ENCODE measurements at places on chromosomes 2 and 18.
A peak's percentile ranks its signal among the peaks of the same experiment; 100 is the strongest.

DNA sequence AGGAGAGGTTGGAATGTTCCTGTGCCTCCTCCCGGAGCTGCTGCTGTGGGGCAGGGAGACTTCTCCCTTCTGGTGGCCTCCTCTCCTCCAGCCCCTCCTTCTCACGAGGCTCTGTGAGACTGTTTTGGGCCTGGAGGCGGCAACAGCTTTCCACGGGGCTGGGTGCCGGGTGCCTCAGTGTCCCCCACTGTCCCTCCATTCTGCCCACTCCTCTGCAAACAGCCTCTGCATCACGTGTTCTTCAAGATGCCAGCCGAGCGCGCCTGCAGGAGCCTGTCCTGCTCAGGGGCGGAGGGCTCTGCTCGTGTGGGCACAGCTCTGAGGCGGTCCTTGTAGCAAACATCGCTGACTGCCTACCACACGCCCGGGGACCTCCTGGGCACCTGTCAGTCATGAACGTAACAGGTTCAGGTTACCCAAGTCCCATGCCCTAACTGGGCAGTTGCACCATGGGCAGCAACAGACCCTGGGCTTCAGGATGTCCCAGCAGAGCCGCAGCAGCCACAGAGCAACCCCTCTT is 70.8 kb downstream of the RRM2 start:
- DNase-seq = no peak

- DNase-seq = no peak
These were observed 298.3 kb downstream of the TDRD15 start for GRCh38 chr2:21422050-21422449.

DNA sequence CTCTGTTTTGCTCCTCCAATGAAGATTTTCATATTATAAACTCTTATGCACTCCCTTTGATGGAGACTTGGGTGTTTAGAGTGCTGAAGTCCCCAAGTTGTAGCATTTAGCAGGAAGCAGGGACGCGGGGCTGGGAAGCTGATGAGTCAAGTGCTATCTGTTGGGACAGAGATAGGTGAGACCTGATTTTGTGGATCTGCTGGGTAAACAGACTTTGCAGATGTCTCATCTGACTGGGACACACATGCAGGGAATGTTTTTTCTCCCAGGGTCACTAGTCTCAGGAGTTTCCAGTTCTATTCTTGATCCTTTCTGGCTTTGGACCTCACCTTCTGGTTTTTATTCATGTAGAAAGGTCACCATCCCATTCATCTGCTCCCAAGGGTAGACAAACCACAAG is 79.7 kb upstream of the ACAA2 start:
- no peak for DNase-seq

DNA sequence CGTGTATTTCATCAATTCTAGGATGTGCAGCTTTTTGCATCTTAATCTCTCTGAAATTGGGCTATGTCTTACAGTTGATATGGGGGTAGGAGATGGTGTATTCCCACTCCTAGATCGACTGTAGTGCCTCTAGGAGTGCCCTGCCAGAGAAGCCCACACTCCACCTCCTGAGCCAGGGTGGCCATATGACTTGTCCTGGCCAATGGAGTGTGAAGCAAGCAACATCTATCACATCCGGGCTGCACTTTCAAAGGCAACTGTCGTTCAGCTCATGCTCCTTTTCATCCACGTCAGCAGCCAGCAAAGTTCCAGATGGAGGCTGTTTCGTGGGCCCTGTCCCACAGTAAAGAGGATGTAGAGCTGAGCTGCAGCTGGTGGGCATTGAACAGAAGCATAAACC is 149.4 kb upstream of the SLC1A4 start:
- no peak for DNase-seq

DNA sequence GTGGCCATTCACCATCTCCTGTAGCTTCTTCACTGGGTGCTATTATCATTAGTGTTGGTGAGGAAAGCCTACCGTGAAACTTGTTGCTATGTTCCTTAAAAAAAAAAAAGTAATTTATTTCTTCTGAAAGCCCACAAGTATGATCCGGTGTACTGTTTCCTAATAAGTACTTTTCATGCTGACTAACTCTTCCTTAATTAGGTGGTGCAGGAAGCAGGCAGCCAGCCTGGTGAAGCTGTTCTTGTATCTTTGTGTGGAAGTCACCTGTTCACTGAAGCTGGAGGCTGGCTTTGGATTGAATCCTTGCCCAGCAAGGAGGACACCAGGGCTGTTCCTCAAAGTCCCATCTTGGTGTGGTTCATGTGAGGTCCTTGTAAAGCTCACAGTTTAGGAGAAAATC is 321.7 kb upstream of the THSD7B start:
- no peak for DNase-seq

DNA sequence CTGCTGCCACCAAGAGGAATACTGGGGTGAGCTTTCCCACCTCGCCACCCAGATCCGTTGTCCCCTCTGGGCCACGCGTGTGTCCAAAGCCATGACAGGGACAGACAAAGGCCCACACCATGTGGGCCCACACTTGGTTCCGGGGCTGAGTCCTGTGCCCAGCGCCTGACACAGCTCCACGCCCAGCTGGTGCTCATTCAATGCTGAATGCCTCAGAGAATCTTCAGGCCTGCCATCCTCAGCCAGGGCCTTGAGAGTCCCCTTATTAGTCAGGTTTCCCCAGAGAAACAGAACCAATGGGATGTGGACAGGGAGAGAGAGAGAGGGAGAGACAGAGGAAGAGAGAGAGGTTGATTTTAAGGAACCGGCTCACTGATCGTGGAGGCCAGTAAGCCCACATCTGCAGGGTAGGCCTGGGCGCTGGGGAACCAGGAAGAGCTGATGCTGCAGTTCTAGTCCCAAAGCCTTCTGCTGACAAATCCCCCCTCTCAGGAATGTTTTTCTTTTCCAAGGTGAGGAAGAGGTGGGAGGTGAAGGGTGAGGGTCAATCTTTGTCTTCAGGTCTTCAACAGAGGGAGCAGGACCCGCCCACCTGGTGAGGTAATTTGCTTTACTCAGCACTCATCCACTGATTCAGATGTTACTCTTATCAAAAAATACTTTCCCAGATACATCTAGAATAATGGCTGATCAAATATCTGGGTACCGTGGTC is 10.2 kb upstream of the SPATA3 start:
- DNase-seq = no peak

GRCh38 chr2:85628658-85629057 is 12.7 kb downstream of the USP39 start:
- DNase-seq = no peak

- peak; percentile 32 for DNase-seq
These were observed 775.5 kb downstream of the RNF144A start for GRCh38 chr2:7692657-7693161.

DNA sequence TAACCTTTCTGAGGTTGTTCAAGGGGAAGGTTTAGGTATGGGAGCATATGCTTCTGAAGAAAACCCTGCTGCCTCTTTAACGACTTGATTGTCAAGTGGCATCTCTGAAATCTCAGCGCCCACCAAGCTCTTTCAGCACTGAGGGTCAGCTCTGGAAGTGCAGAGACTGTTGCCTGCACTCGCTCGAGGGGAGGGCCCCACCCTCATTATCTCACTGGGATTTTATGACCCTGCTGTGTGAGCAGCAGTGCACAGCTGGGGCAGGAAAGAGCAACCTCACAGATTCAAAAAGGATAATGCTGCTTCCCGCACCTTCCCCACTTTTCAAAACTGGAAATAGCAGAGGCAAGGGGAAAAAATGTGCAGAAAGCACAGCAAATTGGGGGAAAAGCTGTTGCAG is 56.9 kb upstream of the SPRED2 start:
- no peak for DNase-seq

DNA sequence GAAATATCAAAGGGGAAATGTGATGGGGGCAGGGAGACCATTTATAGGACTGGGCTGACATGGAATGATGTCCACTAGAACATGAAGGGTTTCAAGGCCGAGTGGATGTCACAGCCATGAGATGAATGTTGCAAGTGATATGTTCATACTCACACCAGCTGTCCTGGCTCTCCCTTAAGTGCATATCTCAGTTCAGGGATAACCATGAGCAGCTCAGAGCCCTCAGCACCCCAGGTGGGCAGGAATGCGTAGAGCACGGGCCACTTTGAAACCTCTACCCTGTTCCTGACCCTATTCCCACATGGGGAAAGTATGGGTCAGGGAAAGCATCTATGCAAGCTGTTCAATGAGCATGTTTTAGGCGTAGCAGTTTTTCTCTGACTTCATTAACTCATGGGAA is 12.4 kb upstream of the EML4 start:
- DNase-seq = no peak

GRCh38 chr18:7754725-7755181 is 187.6 kb downstream of the PTPRM start:
- DNase-seq = no peak

GRCh38 chr2:119668546-119668945 is 10.5 kb upstream of the TMEM177 start:
- no peak for DNase-seq

GRCh38 chr18:71849407-71849806 is 694.7 kb downstream of the CBLN2 start:
- no peak for DNase-seq
